ENCODE measurements at places on chromosomes 2 and 18. TPM values are rescaled to one million over a fixed set of nuclear protein-coding genes. Genes with fewer than 3 reads are reported as not detected.
A peak's percentile ranks its signal among the peaks of the same experiment; 100 is the strongest.

COPS7B gene
- 91.1 TPM for total RNA-seq

ODC1 gene
- 39.2 TPM for total RNA-seq

ADNP2 gene
- 12.4 TPM for total RNA-seq

- no peak overlapping the region for H3K27ac ChIP-seq
- no peak overlapping the region for H3K4me3 ChIP-seq
- no peaks in the 10 kb centered on the region for H3K36me3 ChIP-seq
- DNase-seq, result peak; percentile 30
- H3K27me3 ChIP-seq, result no peaks in the 10 kb centered on the region
Observed at GRCh38 chr2:202104286-202104870, 31.3 kb downstream of the KIAA2012 start.

- peaks cover 6% of the 10 kb centered on the region for H3K4me1 ChIP-seq
- peak; percentile 57 for DNase-seq
- H3K27me3 ChIP-seq, result no peaks in the 10 kb centered on the region
- no peak overlapping the region for H3K4me3 ChIP-seq
- H3K36me3 ChIP-seq, result no peaks in the 10 kb centered on the region
Observed at GRCh38 chr2:221943076-221943810, 355.6 kb downstream of the PAX3 start.

- no peak overlapping the region for H3K27ac ChIP-seq
- H3K27me3 ChIP-seq, result no peaks in the 10 kb centered on the region
- H3K4me3 ChIP-seq, result no peak overlapping the region
- peaks cover 67% of the 10 kb centered on the region for H3K36me3 ChIP-seq
- no peak for DNase-seq
- H3K4me1 ChIP-seq, result no peaks in the 10 kb centered on the region
Observed at GRCh38 chr2:215388002-215388728, 47.7 kb downstream of the FN1 start.
